GM20000 (cell line): ENCODE measurements at places on chromosomes 4 and X.

- DNase-seq: no peak
These were observed 25.5 kb downstream of the TBC1D19 start for GRCh38 chr4:26609391-26609790.

DNA sequence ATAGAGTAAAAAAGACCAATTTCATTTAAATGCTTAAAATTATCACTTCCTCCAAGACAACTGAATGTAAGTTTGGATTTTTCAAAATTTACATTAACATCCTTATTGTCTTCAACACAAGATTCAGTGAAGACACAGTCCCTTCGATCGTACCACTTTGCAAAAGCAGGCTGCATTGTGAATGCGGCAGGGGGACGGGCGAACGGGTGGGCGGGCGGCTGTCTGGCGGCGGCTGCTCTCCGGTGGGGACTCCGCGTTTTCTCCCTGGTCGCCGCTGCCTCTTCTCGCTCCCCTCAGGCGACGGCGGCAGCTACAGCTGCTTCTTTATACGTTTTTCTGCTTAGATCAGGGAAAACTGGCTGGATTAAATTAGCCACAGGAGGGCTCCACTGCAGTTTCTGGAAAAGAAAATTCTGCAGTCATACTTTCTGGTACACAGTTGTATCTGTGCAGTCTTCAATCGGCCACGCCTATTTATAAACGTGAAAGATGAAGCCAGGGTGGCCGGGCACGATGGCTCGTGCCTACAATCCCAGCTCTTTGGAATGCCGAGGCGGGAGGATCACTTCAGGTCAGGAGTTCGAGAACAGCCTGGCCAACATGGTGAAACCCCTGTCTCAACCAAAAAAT, 33.9 kb upstream of the HPF1 start:
- DNase-seq: no peak

DNA sequence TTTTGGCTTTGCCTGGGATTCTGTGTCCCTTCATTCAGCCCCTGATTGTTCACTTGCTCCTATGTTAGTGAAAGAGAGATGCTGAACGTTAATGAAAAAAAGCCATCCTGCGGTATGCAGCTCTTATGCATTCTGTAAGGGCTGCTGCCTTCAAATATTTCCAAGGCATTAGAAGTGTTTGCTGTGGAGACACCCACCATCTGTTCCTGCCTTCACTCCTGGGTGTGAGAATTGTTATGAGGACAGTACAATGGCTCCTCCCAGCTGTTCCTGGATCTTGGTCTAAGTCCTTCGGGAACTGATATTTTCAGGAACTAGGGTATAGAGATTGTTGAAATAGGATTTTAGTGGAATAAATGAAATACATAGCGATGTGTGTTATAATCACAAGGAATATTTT, 427.1 kb upstream of the FAM47C start:
- DNase-seq: no peak

- DNase-seq: no peak
These were observed 42.8 kb downstream of the UCHL1 start for GRCh38 chr4:41299486-41299885.

GRCh38 chr4:67292045-67292444, 253.3 kb downstream of the CENPC start:
- DNase-seq: no peak

GRCh38 chrX:13545726-13546125, 23.7 kb upstream of the EGFL6 start:
- no peak for DNase-seq
